Astrocyte of the spinal cord (primary cell): ENCODE measurements at places on chromosomes 2 and 18.
A peak's percentile ranks its signal among the peaks of the same experiment; 100 is the strongest.

DNA sequence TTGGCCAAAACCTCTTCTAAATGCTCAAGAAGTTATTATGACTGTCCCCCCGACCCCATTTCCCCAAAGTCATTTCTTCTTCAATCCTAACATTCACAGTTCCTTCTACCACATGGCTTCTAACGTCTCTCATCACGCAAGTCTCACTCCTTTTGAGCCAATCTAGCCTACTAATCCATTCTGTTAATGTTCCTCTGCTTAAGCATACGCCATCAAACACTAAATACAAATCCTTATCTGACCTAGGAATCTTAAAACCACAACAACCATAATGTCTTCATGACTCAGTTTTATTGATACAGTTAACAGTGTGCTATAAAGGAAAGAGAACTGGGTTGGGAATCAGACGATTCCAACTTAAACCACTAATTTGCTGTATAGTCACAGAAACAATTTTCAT is 23.9 kb downstream of the HNRNPLL start:
- peak; percentile 44 for DNase-seq

DNA sequence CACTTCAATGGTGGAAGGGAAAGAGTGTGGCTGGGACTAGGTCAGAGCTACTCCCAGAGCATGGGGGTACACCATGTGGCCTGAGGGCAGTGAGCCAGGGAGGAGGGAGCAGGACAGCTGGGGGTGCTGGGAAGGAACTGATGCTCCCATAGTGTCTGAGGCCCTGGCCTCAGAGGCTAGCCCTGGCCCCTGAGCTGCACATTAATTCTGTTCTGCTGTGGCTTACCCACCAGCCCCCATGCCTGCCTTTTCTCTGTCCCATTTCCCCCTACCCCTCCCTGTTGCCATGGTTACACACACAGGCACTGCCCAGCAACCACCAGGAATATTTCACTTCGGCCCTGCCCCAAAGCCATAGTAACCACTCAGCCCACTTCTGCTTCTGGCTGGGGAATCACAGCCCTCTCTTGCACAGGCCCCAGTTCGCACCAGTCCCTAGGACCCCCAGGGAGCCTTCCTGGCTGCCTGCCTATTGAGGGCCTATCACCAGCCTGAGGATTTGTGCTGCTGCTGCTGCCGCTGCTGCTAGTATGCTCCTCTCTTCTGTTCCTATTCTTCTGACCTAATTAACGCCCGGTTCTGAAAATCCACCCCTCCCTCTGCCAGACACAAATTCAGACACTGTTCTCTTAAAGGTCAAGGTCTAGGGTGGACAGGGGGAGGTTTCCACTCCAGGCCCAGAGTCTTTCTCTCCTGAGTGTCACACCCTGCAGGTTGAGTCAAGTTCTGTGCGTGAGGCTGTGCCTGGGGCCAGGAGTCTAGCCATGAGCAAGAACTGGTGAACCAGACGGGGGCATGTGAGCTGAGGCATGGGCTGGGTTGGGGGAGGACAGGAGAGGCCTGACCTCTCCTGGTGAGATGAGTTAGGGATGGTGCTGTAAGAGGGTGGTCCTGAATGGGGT is 87.1 kb upstream of the MCFD2 start:
- peak; percentile 69 for DNase-seq

GRCh38 chr2:239868556-239869181 is 156.5 kb downstream of the NDUFA10 start:
- no peak for DNase-seq

DNA sequence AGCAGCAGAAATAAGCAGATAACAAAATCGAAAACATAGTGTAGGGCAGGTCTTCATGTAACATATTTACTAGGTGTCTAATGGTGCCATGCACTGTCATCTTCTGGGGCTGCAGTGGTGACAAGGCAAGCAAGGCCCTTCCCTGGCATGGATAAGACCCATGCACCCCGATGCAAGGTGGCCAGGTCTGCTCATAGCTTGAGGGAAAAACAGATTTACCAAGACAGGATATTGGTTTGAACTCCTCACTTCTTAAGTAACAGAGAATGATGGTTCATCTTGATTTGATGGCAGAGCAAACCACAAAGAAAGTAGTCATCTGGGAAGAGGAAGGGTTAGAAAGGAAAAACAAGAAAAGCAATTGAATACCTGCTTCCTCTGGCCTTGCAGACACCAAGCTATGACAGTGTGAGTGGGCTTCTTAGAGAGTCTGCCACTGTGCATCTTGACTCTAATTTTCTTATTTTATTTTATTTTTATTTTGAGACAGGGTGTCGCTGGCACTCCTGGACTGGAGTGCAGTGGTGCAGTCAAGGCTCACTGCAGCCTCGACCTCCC is 35.8 kb upstream of the EML6 start:
- DNase-seq, result no peak

DNA sequence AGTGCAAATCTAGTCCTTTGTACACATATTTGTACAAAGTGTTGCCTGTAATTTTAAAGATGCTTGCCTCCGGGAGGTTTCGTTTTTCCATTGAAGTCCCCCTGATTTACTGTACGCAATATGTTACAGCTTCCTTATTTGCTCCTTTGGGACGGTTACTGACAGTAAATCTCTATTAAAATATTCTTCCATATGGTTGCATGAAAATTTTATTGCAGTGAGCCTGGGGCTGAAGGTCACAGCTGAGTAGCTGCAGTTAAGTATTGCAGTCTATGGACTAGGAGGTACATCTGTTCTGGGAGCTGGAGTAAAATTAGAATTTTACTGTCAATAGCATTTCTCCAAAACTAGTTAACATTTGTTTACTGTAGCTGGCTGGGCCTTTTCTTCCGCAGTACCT is 119.2 kb downstream of the ETAA1 start:
- no peak for DNase-seq

- DNase-seq, result peak; percentile 61
These were observed 34.5 kb upstream of the RAB31 start for GRCh38 chr18:9673296-9674251.

- no peak for DNase-seq
These were observed 79.6 kb downstream of the MSTN start for GRCh38 chr2:189982780-189983394.
